ENCODE measurements at places on chromosomes 2 and 18.
A peak's percentile ranks its signal among the peaks of the same experiment; 100 is the strongest.

DNA sequence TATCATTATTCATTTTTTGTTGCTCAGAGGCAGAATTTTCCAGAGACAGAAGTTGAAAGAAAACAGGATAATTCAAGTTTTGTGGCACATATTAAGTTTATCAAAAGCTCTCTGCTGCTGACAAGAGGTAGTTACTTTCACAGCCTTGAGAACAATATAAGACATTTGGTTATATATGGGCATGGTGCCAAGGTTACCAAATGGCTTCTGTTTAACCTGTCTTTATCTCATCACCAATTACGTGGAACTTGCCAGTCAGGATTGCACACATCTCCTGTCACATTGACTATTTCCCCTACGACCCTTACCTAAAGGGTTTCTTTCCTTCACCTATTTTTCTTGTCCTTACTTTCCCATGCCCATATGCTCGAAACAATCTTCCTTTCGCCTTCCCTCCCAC lies 35.9 kb downstream of the KLF7 start:
- DNase-seq: no peak

- no peak for DNase-seq
These were observed 239.3 kb downstream of the ERBB4 start for GRCh38 chr2:212299333-212299732.

DNA sequence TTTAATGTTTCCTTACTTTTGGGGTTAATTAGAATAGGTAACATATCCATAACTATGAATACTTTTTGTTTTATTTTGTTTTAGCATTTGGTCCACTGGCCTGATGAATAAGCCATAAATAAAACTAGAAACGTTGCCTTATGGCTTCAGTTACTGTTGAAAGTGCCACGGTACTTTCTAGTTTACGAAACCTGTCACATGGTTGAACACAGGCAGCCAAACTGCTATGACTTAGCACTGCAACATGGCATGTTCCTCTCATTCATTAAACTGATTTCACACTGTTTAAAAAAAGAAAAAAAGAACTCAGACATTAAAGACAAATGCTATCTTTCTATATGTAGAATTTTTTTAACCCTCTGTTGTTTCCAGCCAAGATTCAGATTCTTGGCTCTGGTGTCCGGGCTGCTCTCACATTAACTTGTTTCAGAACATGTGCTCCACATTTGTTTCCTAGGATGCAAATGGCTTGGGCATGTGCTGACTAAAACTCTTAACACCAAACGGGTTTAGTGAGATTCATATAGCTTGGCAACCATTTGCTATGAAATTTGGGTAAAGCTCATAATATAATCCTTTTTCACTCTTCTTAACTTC lies 323.9 kb upstream of the RND3 start:
- DNase-seq: peak; percentile 52

- DNase-seq: no peak
These were observed 43.2 kb downstream of the FOSL2 start for GRCh38 chr2:28435814-28436351.

DNA sequence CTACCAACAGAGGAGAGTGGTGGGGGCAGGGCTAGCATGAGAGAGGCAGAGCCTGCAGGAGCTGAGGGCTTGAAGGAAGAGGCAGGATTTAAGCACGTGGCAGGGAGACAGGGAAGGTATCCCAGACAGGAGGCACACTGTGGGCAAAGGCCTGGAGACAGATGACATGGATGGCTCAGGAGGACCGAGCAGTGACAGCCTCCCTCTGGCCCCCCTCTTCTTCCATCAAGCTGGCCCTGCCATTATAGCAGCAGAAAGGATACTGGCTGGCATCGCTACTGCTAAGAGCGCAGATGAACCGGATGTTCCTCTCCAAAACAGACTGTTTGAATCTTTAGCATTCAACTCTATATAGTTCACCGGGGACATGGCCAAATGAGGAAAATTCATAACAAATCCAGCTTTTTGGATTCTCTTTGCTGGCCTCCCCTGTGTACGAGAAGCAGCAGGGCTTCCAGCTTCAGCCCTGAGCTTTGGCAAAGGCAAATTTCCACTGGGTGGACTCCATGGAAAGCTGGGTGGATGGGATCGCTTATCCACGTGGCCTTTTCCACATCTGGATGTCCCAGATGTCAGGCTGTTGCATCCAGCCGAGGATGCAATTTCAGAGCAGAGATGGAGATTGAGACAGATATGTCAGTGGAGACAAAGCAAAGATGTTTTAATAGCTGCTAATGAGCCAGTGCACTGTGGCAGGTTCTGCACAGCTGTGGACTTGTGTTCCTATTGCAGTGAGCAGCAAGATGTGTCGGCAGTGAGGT lies 36.2 kb downstream of the CAPN13 start:
- no peak for DNase-seq

DNA sequence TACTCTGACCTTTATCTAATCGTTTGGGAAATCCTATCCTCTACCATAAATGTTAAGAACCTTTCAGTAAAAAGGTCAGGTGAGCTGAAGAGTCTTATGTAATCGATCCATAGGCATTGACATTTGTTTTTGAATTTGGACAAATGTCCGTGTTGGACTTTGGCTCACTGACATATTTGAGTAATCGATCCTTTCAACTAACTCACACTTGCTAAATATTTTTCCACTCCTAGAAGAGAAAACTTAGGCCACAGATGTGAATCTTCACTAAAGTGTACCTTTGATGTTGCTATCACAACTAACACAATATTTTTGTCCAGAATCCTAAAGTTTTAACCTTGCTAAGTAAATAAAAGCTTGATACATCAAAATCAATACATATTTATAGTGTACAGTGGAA lies 89.5 kb downstream of the CCDC102B start:
- DNase-seq: no peak

DNA sequence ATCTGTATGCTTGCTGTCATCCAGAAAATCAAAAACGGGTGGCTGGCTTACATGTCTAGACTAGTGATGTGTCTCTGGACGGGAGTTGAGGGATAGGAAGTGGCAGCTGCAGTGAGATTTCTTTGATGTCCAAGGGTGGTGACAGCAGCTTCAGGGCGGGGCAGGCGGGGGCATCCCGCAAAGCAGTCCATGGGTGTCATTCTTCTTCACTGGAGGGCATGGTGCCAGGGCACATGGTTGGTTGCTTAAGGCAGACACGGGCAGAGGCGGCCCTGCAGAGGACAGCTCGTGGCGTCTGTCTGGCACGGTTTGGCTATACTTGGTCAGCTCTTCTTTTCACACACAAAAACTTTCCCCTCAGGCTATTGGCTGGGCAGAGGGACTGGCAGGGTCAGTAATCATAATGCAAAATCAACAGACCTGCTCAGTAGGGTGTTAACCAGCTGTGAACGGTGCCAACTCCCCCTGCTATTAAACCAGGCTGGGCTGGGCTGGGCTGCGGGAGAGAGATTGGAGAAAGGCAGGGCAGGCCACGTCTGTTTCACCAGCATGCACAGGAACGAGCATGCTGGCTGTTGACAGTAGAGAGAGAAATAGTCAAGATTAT lies 63.7 kb downstream of the COL4A3 start:
- peak; percentile 39 for DNase-seq

- DNase-seq: no peak
These were observed 850.7 kb downstream of the NRXN1 start for GRCh38 chr2:50181212-50181611.

DNA sequence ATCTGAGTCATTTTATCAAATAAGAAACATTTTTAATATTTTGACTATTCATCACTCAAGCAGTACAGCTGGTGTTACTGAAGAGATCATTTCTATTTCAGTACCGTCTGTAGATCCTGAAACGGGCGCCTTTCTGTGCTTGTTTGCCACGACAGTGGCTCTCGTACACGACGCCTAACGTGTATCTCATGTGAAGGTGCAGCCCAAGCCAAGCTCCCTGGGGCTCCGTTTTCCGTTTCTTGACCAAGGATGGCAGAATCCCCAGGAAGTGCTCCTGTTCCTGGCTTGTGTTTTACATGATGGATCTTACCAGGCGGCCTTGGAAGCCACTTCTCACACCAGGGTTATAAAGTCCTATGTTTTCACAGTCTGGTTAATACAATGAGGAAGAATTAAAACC lies 320.6 kb downstream of the GBX2 start:
- DNase-seq: no peak

DNA sequence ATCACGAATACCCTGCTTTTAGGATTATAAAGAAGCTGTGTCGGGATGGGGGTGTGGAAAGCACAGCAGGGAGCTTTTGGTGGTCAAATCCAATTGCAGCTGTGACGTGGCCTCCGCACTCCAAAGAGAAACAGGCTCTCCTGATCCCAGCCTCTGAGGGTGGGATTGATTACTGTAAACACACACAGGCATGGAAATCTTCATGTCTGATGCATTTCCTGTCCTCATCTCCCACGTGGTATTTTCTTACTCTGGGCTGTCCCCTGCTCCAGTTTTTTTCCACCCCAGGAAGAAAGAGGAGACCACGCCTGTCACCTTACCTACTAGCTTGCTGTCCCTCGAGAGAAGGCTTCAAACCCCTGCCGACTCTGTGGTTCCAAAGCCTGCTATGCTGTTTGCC lies 22.7 kb downstream of the RNF152 start:
- peak; percentile 34 for DNase-seq

DNA sequence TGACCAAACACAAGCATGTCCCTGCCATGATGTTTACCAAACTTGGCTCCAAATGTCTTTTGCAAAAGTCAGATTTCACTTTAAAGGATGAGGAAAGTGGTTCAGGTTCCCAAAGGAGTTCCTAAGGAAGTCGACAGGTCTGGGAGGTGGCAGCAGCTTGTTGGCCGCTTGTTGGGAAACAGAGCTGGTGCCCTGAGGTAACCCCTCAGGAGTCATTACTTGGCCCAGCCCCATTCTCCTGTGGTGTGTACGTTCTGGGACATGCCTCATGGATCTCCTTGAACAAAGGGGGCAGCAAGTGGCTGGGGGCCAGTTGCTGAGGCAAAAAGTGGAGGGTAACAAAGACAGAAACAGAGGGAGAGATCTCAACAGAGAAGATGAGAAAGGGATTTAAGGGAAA lies 10.9 kb downstream of the TMBIM1 start:
- no peak for DNase-seq

DNA sequence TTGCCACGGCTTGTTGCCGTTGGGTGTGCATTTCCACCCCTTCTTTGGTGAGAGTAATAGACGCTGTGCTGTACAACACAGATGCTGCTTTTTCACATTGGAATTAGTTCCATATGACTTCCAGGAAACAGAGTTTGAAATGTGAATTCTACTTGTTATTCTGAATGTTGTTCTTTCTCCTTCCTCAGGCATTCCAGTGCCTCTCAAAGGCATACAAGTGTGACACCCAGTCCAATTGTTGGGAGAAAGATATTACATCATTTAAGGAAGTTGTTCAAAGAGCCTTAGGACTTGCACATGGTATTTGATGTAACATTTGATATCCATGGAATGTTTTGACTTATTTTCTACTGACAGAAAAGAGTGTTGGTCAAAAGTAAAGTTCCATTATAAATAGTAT lies 134.4 kb upstream of the LTBP1 start:
- no peak for DNase-seq

DNA sequence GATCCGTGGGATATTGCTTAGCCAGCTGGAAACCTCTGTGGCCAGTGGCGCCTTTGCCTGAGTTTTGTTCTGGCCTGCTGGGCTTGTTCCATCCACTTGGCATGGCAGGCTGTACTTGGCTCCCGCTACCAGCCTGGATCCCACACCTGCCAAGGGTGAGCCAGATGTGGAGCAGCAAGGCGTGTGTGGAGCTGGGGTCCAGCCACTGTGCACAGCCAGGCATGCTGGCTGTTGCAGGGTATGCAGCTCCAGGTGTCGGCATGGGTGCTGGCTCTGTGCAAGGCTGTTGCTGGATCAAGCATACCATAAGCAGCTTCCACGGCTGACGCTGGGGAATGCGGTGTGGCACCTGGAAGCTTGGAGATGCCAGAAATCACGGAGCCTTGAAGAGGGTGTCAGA lies 34.5 kb downstream of the PTPN4 start:
- DNase-seq: no peak

GRCh38 chr18:80143881-80144280 lies 34.8 kb downstream of the ADNP2 start:
- no peak for DNase-seq

DNA sequence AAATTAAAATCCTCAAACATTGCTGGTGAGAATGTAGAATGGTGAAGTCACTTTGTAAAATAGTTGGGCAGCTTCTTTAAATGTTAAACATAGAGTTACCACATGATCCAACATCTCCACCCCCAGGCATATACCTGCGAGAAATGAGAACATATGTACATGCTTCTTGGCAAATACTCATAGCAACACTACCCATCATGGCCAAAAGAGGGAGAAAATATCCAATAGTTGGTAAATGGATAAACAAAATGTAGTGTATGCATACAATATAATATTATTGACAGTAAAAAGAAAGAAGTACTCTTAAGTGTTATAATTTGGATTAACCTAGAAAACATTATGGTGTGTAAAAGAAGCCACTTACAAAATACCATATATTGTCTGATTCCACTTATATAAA lies 185.9 kb downstream of the CDH7 start:
- DNase-seq: no peak

DNA sequence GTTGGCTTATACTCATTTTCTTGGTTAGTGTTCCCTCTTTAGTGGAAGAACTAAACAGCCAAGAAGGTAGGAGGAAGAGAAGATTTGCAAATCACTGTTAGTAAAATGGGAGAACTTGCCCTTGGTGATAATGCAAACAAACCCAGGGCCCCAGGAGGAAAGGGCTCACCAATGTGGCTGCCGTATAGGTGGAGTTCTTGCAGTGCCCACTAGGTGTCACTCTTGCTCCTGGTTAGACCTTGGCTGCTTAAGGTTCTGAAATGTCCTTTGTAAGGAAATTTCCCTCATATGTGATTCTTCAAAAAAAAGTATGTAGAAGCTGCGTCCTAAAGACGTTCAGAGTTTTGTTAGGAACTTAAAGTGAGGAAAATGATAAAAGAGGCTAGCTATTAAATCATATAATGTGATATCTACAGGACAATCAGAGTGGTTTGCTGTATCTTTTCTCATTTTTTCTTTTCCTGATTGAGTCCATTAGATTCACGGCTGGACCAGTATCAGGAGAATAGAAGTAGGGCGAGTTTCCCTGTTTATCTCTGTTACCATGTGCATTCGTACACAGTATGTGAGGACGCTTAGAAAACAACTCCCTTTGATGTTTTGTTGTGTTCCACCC lies 48.6 kb downstream of the RPIA start:
- DNase-seq: peak; percentile 85

GRCh38 chr2:101782427-101782792 lies 84.9 kb downstream of the MAP4K4 start:
- no peak for DNase-seq

DNA sequence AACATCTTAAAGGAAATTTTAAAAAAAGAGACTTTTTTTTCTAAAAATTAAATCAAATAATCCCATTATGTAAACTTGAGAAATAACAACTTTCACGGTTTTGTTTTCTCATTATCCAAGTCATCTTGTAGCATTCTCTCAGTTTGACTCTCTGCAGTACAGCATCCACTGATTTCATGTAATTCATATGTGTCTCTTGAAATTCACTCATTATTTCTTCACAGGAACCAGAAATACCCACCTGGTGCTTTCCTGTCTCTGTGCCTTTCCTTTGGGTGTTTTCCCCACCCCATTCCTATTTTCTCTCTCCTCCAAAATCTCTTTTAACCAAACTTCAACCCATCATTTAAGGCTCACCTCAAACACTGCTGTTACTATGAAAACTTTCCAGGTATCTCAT lies 116.1 kb upstream of the STK17B start:
- no peak for DNase-seq

GRCh38 chr2:88450186-88450585 lies 2.3 kb downstream of the FOXI3 start:
- DNase-seq: no peak

- DNase-seq: peak; percentile 19
These were observed 4.5 kb downstream of the GBX2 start for GRCh38 chr2:236163471-236164200.

GRCh38 chr18:13221869-13222855 lies 3.6 kb downstream of the LDLRAD4 start:
- peak; percentile 76 for DNase-seq

All from AG20443 (cell line).